Activated T-helper 2 cell treated with anti-CD3 and anti-CD28 coated beads, Interferon-gamma antibody, Interleukin-2, Interleukin-4, amounts not matched to agents 10 μg/mL and 5 μg/mL and 100 μg/mL, durations not matched to agents 14 hours and 24 hours and 36 hours (primary cell): ENCODE measurements at places on chromosomes 3 and 15.

DNA sequence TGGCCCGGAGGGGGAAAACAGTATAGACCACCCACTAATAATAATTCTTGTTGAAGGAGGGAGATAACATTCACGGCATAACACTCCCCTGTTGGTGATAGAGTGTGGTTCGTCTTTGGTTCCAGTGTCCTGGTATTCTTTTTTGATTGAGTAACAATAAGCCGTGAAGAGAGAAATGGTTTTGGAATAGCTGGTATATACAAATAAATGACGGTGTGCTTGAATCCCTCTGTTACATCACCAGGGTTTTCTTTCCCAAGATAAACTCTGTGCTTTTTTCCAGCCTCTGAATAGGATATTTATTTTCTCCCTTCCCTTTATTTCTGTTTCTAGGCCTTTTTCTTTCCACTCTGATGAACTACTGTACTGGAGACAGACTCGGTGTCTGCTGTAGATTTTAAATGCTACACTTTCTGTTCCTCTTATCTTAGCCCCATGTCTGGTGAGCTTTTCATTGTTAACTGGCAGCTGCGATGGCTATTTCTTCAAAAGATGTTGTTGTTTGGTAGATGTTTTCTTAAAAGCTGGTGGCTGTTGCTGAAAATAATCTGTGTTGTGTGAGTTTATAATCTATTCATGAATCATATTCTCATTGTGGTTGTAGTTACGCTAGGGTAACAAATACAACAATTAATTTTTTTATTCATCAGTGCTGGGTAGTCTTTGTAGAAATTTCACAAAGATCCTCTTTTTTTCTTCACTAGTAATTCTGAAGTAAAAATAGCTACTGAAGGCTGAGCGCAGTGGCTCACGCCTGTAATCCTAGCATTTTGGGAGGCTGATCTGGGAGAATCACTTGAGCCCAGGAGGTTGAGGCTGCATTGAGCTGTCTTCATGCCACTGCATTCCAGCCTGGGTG lies 15.5 kb upstream of the SCAANT1 start:
- H3K27ac ChIP-seq: no peak overlapping the region
- H3K4me1 ChIP-seq: peaks cover 15% of the 10 kb centered on the region
- H3K4me3 ChIP-seq: no peak overlapping the region
- no peaks in the 10 kb centered on the region for H3K27me3 ChIP-seq

- DNase-seq: no peak
- no peak overlapping the region for H3K4me3 ChIP-seq
- no peaks in the 10 kb centered on the region for H3K27me3 ChIP-seq
- H3K36me3 ChIP-seq: no peaks in the 10 kb centered on the region
Measured at GRCh38 chr3:135106445-135106844, 311.4 kb downstream of the EPHB1 start.

- H3K27ac ChIP-seq: no peak overlapping the region
- peaks cover 8% of the 10 kb centered on the region for H3K27me3 ChIP-seq
- peaks cover 16% of the 10 kb centered on the region for H3K4me1 ChIP-seq
Measured at GRCh38 chr15:65938604-65939003, 69.3 kb downstream of the RAB11A start.

- H3K4me3 ChIP-seq: no peak overlapping the region
- H3K27ac ChIP-seq: peak overlapping the region; percentile 59
- peaks cover 68% of the 10 kb centered on the region for H3K36me3 ChIP-seq
- peaks cover 11% of the 10 kb centered on the region for H3K4me1 ChIP-seq
- no peaks in the 10 kb centered on the region for H3K27me3 ChIP-seq
- DNase-seq: no peak
Measured at GRCh38 chr3:183844606-183845005, 19.2 kb upstream of the MAP6D1 start.

GRCh38 chr3:148625991-148626390 lies 71.7 kb upstream of the AGTR1 start:
- no peaks in the 10 kb centered on the region for H3K4me1 ChIP-seq
- no peaks in the 10 kb centered on the region for H3K27me3 ChIP-seq
- no peak overlapping the region for H3K4me3 ChIP-seq
- H3K27ac ChIP-seq: no peak overlapping the region
- H3K36me3 ChIP-seq: no peaks in the 10 kb centered on the region

GRCh38 chr3:98587654-98588053 lies 5.8 kb downstream of the CPOX start:
- H3K4me1 ChIP-seq: peaks cover 49% of the 10 kb centered on the region
- H3K4me3 ChIP-seq: no peak overlapping the region
- no peak overlapping the region for H3K27ac ChIP-seq
- no peaks in the 10 kb centered on the region for H3K27me3 ChIP-seq
- peaks cover 80% of the 10 kb centered on the region for H3K36me3 ChIP-seq

DNA sequence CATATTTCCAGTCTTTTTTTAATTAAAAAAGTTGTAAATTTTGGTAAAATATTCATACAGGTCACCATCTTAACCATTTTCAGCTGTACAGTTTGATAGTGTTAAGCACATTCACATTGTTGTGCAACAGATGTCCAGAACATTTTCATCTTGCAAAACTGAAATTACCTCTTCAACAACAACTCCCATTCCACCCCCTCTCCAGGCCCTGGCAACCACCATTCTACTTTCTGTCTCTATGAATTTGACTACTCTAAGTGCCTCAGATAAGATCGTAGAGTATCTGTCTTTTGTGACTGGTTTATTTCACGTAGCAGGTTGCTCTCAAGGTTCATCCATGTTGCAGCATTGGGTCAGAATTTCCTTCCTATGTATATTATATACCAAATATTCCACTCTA lies 76.0 kb downstream of the SLCO3A1 start:
- no peak overlapping the region for H3K27ac ChIP-seq
- H3K4me1 ChIP-seq: peaks cover 27% of the 10 kb centered on the region
- H3K27me3 ChIP-seq: no peaks in the 10 kb centered on the region
- no peak for DNase-seq

GRCh38 chr3:188778091-188778852 lies 393.5 kb upstream of the TPRG1 start:
- H3K4me3 ChIP-seq: no peak overlapping the region
- no peaks in the 10 kb centered on the region for H3K36me3 ChIP-seq
- no peak for DNase-seq
- H3K27ac ChIP-seq: no peak overlapping the region

DNA sequence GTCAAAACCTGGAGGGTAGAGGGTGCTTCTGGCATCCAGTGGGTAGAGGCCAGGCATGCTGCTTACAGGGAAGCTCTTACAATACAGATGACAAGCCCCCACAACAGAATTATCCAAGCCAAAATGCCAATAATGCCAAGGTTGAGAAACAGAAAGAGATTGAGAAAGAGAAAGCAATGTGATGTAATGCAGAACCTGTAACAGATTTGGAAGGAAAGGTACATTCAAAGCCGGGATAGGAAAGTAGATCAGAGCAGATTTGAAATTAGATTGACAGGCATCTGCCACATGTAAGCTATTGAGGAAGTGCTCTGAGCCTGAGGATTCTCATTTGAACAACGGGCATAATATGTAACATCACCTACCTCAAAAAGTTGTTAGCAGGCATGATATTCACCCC lies 157.9 kb downstream of the FHIT start:
- H3K4me3 ChIP-seq: no peak overlapping the region
- H3K27me3 ChIP-seq: no peaks in the 10 kb centered on the region
- DNase-seq: no peak
- H3K36me3 ChIP-seq: no peaks in the 10 kb centered on the region

DNA sequence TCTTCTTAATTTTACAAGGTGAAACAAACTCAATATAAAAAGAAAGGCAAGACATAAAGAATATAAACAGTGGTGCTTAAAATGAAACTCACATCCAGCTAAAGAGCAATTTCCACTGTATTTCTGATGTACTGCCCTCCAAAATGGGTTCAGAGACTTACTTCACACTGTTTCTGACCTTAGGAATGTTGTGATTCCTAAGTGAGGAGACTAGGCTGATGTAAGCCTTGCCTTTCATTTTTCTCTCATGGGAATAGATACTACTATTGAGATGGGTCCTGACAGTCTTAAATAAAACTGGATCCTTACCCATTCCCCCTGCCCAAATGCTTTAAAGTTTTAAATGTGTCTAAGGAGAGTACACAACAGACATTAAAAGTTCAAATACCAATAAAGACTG lies 86.9 kb downstream of the CBLB start:
- DNase-seq: no peak
- no peak overlapping the region for H3K27ac ChIP-seq
- no peaks in the 10 kb centered on the region for H3K27me3 ChIP-seq
- no peak overlapping the region for H3K4me3 ChIP-seq

- no peaks in the 10 kb centered on the region for H3K4me1 ChIP-seq
- no peaks in the 10 kb centered on the region for H3K27me3 ChIP-seq
- DNase-seq: no peak
- no peaks in the 10 kb centered on the region for H3K36me3 ChIP-seq
- no peak overlapping the region for H3K27ac ChIP-seq
- no peak overlapping the region for H3K4me3 ChIP-seq
Measured at GRCh38 chr15:27826411-27826810, 272.7 kb downstream of the OCA2 start.

DNA sequence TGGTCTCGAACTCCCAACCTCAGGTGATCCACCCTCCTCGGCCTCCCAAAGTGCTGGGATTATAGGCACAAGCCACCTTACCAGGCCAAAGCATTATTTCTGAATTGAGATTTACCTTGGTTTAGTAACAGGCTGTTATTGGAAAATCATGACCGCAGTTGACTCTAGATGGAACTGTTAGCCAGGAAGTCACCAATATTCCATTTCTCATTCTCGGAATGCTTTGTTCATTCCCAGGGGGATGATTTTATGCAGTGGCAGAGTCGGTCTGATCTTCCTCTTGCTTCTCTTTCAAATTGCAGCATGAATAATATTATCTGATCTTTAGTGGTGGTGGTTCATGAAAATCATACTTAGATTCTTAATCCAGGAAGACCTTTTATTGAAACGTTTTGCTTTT lies 195.5 kb upstream of the MBNL1 start:
- no peak for DNase-seq
- no peaks in the 10 kb centered on the region for H3K36me3 ChIP-seq
- peaks cover 5% of the 10 kb centered on the region for H3K4me1 ChIP-seq

GRCh38 chr15:92394309-92395097 lies 822 bp downstream of the ST8SIA2 start:
- H3K27ac ChIP-seq: no peak overlapping the region
- no peak overlapping the region for H3K4me3 ChIP-seq
- no peaks in the 10 kb centered on the region for H3K36me3 ChIP-seq
- no peak for DNase-seq
- H3K27me3 ChIP-seq: peaks cover 63% of the 10 kb centered on the region
- peaks cover 3% of the 10 kb centered on the region for H3K4me1 ChIP-seq

- H3K27me3 ChIP-seq: no peaks in the 10 kb centered on the region
- DNase-seq: peak; percentile 52
- peaks cover 27% of the 10 kb centered on the region for H3K4me1 ChIP-seq
- peak overlapping the region; percentile 88 for H3K27ac ChIP-seq
- H3K4me3 ChIP-seq: peak overlapping the region; percentile 54
Measured at GRCh38 chr15:88649286-88649733, 10.5 kb downstream of the ISG20 start.

DNA sequence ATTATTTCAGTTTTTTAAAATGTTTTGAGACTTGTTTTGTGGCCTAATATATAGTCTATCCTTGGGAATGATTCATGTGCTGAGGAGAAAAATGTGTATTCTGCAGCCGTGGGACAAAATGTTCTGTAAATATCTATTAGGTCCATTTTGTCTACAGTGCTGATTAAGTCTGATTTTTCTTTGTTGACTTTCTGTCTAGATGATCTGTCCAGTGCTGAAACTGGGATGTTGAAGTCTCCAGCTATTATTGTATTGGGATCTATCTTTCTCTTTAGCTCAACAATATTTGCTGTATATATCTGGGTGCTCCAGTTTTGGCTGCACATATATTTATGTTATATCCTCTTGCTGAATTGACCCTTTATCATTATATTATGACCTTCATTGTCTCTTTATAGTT lies 85.2 kb downstream of the UBE2E2 start:
- no peak overlapping the region for H3K4me3 ChIP-seq
- H3K36me3 ChIP-seq: no peaks in the 10 kb centered on the region
- H3K4me1 ChIP-seq: no peaks in the 10 kb centered on the region
- DNase-seq: no peak

DNA sequence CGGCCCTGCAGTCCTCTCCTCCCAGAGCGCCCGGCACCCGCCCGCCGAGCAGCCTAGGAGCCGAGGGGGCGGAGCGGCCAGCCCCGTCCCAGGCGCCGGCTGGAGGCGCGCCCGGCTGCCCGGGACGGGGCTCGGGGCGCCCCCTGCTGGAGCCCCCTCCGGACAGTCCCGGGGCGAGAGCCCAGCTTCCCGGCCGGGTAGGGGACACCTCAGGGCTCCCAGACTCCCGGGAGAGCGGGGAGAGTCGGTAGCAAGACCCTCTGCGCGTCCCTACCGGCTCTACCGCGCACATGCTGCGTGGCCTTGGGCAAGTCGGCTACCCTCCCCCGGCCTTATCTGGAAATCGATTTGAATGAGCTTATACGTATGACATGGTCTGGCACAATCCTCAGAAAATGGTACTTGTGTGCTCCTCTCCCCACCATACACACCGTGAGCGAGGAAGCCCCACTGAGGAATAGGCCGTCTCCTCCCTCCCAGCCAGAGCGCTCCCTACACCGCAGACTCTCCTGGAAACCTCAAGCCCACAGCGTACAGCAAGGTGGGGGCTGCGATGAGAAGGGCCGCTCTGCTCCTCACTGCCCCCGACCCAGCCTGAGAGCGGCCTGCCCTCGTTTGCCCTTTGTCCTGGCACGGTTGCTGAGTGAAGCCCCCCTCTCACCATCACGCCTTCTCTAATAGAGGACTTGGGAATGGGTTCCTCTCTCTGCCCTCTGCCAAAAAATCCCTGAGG lies at the start of gene DAPK2:
Gene DAPK2 (minus strand): TSS at position 65 of the 733 bp plus-strand sequence. CDS start 6,224 bp downstream, outside the sequence.
- peak within 1 kb of the TSS; percentile 68 for H3K4me3 ChIP-seq
- no peaks in the 10 kb centered on the region for H3K36me3 ChIP-seq
- DNase-seq: peak; percentile 58
- H3K27ac ChIP-seq: no peak within 1 kb of the TSS
- peaks cover 13% of the 10 kb centered on the region for H3K4me1 ChIP-seq

- no peak overlapping the region for H3K27ac ChIP-seq
- no peaks in the 10 kb centered on the region for H3K36me3 ChIP-seq
- DNase-seq: no peak
- H3K27me3 ChIP-seq: no peaks in the 10 kb centered on the region
- H3K4me1 ChIP-seq: no peaks in the 10 kb centered on the region
Measured at GRCh38 chr3:102361101-102361500, 73.7 kb upstream of the ZPLD1 start.

DNA sequence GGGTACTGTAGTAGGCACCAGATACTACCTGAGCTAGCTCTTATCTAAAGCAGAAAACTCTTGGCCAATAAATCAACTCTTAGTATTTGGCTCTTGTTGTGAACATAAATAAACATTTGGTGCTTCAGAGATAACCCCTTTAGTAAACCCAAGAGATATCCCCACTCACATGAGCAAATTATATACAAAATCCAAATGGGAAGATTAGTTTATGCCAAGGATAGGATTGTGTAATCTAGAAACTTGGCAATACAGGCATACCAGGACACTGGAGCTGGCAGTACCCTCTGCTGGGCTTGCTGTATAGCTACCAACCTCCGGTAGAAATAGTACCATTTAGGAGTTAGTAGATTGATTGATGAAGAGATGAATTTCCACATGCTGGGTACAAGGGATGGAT lies 127.0 kb downstream of the LIPC start:
- H3K4me3 ChIP-seq: no peak overlapping the region
- no peak for DNase-seq
- no peaks in the 10 kb centered on the region for H3K27me3 ChIP-seq
- no peak overlapping the region for H3K27ac ChIP-seq

GRCh38 chr15:48421362-48421761 lies 90.1 kb downstream of the DUT start:
- no peaks in the 10 kb centered on the region for H3K4me1 ChIP-seq
- DNase-seq: no peak
- H3K27ac ChIP-seq: no peak overlapping the region
- no peaks in the 10 kb centered on the region for H3K27me3 ChIP-seq
- H3K4me3 ChIP-seq: no peak overlapping the region
